Stimulated activated CD4-positive, alpha-beta T cell treated with anti-CD3 and anti-CD28 coated beads, TNF-alpha, amount 100 ng/mL, for 24 hours (primary cell): ENCODE measurements at places on chromosomes 7 and 10.

- DNase-seq, result no peak
Observed at GRCh38 chr10:114432566-114433093, 28.3 kb upstream of the AFAP1L2 start.

DNA sequence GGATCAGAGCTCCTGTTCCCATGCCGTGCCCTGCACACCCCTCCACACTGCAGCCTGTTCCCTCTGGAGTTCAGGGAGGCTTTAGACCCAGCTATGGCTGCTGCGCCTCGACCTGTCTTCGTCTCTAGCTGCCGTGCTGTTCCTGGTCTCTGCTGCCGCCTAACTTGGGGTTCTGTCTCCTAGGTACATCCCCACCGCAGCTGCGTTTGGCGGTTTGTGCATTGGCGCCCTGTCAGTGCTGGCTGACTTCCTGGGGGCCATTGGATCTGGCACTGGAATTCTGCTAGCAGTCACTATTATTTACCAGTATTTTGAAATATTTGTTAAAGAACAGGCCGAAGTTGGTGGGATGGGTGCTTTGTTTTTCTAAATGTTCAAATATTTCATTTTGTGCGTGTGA is 31.6 kb downstream of the NUDT5 start:
- no peak for DNase-seq

DNA sequence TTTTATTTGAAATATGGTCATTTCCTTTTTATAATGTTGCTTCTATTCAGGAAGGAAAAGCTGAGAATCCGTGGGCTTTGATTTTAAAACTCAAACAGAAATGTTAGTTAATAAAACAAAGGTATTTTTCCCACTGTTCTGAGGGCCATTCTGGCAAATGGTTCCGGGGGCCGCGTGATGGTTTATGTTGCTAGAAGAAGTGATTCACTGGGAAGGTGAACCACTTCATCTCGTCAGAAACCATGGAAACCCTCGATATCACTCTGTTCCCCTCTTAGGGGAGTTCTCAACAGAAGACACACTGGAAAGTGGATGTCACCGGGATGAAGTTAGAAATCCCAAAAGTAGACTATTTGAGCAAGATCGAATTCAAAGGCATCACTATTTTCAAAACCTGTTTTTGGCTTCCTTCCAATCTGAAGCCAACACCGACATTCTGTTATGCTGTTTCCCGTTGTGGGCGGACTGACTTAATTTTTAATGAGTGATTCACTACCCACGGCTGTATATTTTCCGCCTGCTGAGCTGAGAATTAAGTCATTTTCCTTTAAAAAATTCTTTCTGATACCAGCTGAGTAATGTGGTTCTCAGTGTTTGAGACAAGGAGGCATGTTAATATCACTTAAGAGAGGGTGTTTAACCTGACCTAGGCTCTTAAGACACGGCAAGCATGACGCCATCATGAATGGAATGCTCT is 84.1 kb downstream of the PTPRE start:
- peak; percentile 68 for DNase-seq

- peak; percentile 34 for DNase-seq
Observed at GRCh38 chr10:50540069-50540825, 83.5 kb downstream of the SGMS1 start.

GRCh38 chr7:144907577-144907976 is 71.7 kb upstream of the TPK1 start:
- no peak for DNase-seq

DNA sequence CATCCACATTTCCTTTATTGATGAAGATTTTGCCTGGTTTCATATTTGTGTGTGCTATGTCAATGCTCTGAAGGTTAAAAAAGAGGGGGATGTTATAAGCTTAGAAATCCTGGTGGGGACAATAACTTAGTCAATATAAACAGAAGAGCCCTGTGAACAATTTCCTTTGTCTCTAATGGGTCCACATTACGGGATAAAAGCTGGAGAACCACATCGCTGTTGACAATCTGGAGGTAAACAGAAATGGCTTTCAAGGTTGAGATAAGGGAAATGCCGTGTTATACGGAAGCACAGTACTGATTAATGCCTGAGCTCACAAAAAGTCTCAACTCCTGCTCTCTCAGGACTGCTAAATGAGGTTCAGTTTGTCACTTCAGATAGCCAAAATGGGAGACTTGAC is 16.8 kb downstream of the ASAH2 start:
- DNase-seq, result no peak

DNA sequence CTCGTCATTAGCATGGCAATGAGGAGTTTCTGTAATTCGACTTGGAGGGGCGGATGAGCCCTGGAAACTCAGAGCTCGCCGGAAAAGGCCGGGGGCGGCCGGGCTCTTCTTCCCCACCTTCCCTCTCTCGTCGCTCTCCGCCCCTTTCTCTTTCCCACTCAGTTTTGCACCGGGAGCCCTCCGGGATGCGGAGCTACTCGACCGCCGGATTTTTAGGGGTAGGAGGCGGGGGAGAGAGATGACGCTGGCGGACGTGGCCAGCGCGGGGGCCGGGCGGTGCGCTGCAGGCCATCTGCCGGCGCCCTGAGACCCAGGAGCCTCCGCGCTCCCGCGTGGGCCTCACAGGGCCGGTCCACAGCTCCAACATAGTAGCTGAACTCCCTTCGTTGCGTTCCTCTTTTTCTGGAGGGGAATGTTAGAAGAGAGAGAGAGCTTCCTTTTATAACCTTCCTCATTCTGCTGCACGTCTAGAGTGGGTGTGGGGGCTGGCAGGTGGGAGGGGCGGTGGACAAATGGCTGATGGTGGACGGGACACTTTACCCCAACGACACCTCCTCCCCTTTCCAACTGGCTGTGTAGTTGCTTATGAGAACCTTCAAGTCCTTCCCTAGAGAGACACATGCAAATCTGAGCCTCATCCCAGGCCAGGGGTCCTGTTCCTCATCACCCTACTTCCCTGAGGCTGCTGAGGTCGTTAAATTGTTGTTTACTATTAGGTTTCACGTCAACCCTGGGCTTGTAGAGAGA is 1.1 kb upstream of the HOXA1 start:
- DNase-seq, result no peak

DNA sequence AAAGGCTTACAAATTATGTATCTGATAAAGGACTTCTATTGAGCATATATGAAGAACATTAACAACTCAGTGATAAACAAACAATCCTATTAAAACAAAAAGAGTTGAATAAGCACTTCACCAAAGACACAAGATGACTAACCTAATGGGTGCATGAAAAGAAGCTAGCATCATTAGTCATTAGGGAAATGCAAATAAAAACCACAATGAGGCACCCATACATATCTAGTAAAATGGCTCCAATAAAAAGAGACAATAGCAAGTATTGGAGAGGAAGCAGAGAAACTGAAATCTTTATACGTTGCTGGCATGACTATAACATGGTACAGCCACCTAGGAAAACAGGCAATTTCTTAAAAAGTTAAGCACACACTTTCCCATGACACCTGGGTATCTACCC is 77.6 kb upstream of the ZMIZ1 start:
- DNase-seq, result no peak

DNA sequence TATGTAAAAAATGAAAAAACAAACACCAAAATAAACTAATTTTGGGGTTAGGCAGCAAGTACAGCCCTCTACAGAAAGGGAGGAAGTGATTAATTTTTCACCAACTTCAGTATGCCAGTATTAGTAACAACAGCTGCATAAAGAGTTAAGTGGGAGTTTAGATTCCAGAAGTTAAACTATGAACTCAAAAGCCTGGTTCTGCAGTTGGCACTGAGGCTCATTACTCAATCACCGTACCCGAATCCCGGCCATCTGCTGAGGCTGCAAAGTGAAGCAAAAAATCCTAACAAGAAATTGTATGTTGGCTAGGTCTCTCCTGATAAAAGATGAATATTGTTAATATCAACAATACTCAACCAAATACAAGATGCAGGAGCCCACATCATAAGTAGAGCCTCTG is 4.0 kb downstream of the NUDT5 start:
- no peak for DNase-seq

- no peak for DNase-seq
Observed at GRCh38 chr10:12975906-12976305, 25.6 kb downstream of the CCDC3 start.

DNA sequence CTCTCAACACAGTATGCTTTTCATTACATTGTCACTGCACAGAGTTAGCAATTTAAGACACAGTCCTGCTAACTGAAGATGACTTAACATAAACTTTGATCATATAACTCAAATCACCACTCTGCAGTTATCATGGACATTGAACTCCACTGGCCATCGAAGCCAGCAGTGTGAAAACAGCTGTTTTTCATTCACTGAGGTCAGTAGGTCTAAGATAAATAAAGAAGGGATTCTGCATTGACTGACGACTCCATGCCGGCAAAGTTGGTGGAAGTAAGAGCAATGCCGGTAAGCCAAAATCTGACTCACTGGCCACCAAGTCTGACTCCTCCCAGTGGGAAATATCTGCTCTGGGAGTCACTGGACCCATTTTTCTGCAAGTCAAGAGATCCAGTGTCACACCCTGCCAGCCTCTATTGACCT is 449.9 kb upstream of the ANKRD30A start:
- DNase-seq, result no peak

DNA sequence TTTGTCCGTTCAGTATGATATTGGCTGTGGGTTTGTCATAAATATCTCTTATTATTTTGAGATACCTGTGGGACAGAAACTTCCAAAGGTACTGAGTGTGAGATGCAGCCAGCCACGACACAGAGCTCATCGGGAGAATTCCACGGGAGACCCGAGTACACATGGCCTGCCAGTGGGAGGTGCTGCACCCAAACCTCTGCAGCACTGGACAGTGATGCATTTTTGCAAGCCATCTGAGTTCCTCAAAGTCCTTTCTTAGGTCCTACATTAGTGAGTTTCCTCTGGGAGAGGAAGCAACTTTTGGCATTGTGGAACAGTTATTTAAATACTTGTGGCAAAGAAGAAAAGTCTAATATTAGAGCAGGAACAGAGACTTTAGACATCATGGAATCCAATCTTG is 77.5 kb downstream of the ARID5B start:
- DNase-seq, result no peak

DNA sequence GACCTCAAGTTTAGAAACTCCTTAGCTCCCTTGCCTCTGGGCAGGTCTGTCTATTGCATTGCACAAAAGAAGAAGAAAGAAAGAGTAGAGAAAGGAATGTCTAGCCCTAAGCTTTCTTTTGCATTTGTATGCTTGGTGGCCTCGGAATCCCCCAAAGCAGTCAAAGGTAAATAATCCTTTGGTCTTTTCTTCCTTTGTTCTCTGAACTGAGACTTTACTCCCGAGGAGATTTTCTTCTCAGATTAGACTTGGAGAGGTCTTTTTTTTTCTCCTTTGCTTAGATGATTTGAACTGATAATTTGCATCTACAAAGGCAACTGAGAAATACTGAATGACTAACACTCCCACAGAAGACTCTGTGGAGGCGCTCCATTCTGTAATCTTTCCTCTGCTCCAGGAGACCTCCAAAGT is 93.2 kb downstream of the AKR1D1 start:
- no peak for DNase-seq

DNA sequence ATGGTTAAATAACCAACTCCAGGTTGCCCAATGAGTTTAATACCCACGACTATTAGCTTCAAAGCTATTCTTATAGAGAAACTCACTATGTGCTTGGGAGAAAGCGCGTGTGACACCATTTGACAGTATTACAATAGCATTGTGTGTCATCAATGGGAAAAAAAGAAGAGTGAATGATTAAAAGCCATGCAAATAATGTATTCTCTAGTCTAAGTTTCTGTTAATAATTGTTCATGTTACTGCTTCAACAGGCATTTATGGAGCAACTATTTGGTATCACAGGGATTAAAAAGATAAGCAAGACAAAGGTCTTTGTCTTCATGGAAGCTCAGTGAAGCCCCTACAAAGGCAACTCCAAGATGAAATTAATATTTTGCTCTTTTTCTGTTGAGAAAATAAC is 47.2 kb downstream of the CAV1 start:
- DNase-seq, result no peak

- no peak for DNase-seq
Observed at GRCh38 chr7:1533547-1534329, 3.2 kb downstream of the MAFK start.

DNA sequence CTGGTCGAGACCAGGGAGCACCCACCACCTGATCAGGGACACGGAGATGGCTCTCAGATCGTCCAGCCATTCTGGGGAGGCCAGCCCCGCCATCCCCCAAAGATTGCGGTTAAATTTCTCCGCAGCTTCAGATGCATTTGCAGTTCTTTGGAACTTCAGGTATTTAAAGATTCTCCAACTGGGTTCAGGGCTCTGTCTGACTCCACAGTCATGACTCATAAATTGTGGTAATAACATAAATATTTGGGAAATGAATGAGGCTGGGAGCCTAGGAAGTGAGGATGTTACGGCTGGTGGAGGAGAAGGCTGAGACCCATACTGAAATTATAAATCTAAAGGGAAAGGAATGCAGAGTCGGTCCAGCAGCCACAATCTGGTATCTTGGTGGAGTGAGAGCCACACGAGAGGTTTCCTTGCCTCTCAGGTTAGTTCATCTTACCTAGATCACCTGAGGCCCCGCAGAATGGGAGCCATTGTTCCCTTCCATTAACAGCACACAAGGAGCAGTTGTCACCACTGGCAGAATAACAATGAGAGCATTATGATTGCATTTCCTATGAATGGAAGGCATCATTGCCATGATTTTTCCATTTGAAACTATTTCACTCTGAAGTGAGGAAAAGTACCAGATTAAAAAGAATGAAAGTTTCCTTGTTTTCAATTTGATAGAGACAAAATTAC is 26.7 kb upstream of the DNAJB6 start:
- DNase-seq, result no peak

DNA sequence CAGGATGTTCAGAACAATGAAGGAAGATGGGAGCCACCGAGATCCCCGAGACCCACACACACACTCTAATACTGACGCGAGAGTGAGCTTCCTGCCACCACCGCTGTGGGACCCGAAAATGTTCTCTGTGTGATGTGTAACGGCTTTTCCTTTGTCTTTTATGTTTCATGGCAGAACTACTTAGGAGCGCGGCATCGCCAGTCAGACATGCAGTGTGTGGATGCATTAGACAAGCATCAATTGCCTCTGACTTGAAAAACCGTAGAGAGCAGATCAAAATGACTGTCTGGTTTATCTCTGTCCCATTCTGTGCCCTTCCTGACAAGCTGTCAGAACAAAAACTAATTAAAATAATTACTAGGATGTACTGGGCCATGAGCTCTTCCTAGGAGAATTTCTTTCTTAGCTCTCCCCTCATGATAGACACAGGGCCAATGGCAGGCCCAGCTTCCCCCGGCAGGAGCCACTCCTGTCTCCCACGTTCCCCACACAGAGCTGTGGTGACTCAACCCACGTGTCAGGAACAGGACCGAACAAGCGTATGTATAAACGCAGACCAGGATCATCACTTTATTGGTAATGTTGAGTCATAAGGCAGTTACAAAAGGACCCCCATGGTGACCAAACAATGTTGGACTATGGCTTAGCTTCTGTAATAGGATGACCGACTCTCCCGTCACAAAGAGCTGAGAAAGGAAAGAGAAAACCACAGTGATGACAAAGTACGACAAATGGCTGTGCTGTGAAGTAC is 705.0 kb downstream of the PARD3 start:
- DNase-seq, result no peak

DNA sequence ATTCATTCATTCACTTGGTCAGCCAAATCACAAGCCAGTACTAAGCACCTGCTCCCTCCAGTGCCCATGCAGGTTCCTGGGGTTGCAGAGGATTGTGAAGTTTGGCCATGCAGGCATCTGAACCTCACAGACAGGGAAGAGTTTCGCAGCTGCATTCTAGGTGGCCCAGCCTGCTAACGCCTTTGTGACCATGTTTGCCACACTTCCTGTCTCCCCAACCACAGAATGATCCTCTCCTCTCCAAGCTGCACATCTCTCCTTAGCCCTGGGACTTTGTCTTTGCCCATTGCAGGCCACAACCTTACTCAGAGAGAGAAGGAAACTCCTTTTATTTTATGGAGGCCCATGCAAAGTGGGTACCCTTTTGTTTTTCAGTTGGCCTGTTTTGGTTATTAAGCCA is 31.8 kb downstream of the EPDR1 start:
- DNase-seq, result no peak
